ENCODE measurements at places on chromosomes 6 and 20. TPM values are rescaled to one million over a fixed set of nuclear protein-coding genes. Genes with fewer than 3 reads are reported as not detected.

Gene MAP3K5
- 15.5 TPM for total RNA-seq

Gene TAPBP
- total RNA-seq: 50.2 TPM

Gene PHACTR3
- total RNA-seq: not detected

Gene MYMX
- total RNA-seq: not detected

Gene MAP1LC3A
- 15.8 TPM for total RNA-seq

Gene BLOC1S5
- 5.7 TPM for total RNA-seq

Gene SSTR4
- total RNA-seq: not detected

Gene POU3F2
- total RNA-seq: not detected

Gene PRSS35
- 3.5 TPM for total RNA-seq

Gene IMPG1
- not detected for total RNA-seq

Gene SCUBE3
- 1.8 TPM for total RNA-seq

Gene UBE2J1
- total RNA-seq: 23.1 TPM

Gene TMEM244
- total RNA-seq: not detected

Gene TPX2
- 6.2 TPM for total RNA-seq

Gene RWDD2A
- 5.0 TPM for total RNA-seq

Gene TMEM74B
- total RNA-seq: not detected

Gene TGM3
- 0.08 TPM for total RNA-seq

Gene AKIRIN2
- 17.3 TPM for total RNA-seq

Gene SYCP2
- 0.74 TPM for total RNA-seq

Gene HLA-DRA
- 0.45 TPM for total RNA-seq

Gene DEFB124
- not detected for total RNA-seq

Gene C20orf204
- total RNA-seq: 1.6 TPM

Gene BNIP5
- total RNA-seq: not detected

Gene HMGN3
- total RNA-seq: 42.3 TPM

Gene MATN4
- total RNA-seq: not detected

Gene AMD1
- 61.1 TPM for total RNA-seq

Gene RNF39
- not detected for total RNA-seq

Gene HDGFL1
- not detected for total RNA-seq

Gene FYN
- 137 TPM for total RNA-seq

Gene ZNF165
- total RNA-seq: 0.45 TPM

Gene LST1
- not detected for total RNA-seq

Gene NRN1
- total RNA-seq: 0.65 TPM

Gene SLC22A3
- 1.5 TPM for total RNA-seq

Gene SLC22A2
- total RNA-seq: not detected

Gene CCN5
- 266 TPM for total RNA-seq

Gene CASS4
- total RNA-seq: 0.49 TPM

Gene PPP1R3G
- total RNA-seq: 3.8 TPM

Gene EGFL8
- 0.16 TPM for total RNA-seq

Gene RIPOR2
- 1.4 TPM for total RNA-seq

Gene DNMT3B
- total RNA-seq: 1.1 TPM

Gene HECA
- total RNA-seq: 36.3 TPM

Gene BTNL2
- not detected for total RNA-seq

Gene ID4
- total RNA-seq: 18.0 TPM

Gene MOCS3
- total RNA-seq: 7.9 TPM

Measured in fibroblast of the aortic adventitia (primary cell).